ENCODE measurements at places on chromosomes 2 and 18. TPM values are rescaled to one million over a fixed set of nuclear protein-coding genes. Genes with fewer than 3 reads are reported as not detected.
A peak's percentile ranks its signal among the peaks of the same experiment; 100 is the strongest.

Gene ALPI
- total RNA-seq: not detected

Gene GALNT13
- total RNA-seq: 4.1 TPM

Gene CLIP4
- 24.1 TPM for total RNA-seq

Gene ADNP2
- total RNA-seq: 20.7 TPM

Gene FAP
- total RNA-seq: 167 TPM

Gene DSG4
- not detected for total RNA-seq

GRCh38 chr2:150944315-150944714 lies 317.3 kb downstream of the RBM43 start:
- DNase-seq: no peak
- no peaks in the 10 kb centered on the region for H3K4me1 ChIP-seq
- no peak overlapping the region for H3K27ac ChIP-seq
- H3K4me3 ChIP-seq: no peak overlapping the region
- H3K36me3 ChIP-seq: no peaks in the 10 kb centered on the region

GRCh38 chr2:52017646-52018235 lies 985.8 kb upstream of the NRXN1 start:
- no peaks in the 10 kb centered on the region for H3K4me1 ChIP-seq
- no peak overlapping the region for H3K27ac ChIP-seq
- H3K36me3 ChIP-seq: no peaks in the 10 kb centered on the region

GRCh38 chr2:1745171-1746023 lies 1.1 kb upstream of the PXDN start:
- no peak for DNase-seq
- peak overlapping the region; percentile 98 for H3K27ac ChIP-seq
- H3K4me1 ChIP-seq: no peaks in the 10 kb centered on the region
- H3K4me3 ChIP-seq: peak overlapping the region; percentile 52
- no peaks in the 10 kb centered on the region for H3K27me3 ChIP-seq

DNA sequence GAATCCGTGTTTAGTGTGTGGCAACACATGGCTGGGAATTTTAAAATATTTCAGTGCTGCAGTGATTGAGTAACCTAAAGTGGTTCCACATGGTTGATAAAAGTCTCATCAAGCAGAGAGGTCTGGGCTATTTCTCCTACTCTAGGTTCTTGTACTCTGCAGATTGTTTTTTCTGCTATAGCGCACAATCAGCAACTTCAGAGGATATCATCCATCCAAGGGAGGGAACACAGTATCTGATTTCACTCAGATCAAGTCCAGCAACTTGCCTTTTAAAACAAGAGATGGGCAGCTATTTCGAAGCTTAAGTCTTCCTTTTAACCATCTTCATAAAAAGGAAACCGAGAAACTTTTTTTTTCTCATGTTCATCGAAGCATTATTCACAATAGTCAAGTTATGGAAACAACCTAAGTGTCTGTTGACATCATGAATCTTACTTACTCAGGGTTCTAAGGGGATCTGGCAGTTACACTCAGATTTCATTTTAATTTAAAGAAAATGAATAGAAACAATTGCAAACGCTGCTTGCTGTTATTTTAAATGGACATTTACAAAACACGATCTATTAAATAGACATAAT lies 172.7 kb upstream of the TRIB2 start:
- no peak overlapping the region for H3K4me3 ChIP-seq
- H3K36me3 ChIP-seq: no peaks in the 10 kb centered on the region
- no peak for DNase-seq

GRCh38 chr2:42223067-42223854 lies 54.1 kb downstream of the EML4 start:
- H3K27ac ChIP-seq: peak overlapping the region; percentile 6
- H3K27me3 ChIP-seq: no peaks in the 10 kb centered on the region
- no peaks in the 10 kb centered on the region for H3K36me3 ChIP-seq

DNA sequence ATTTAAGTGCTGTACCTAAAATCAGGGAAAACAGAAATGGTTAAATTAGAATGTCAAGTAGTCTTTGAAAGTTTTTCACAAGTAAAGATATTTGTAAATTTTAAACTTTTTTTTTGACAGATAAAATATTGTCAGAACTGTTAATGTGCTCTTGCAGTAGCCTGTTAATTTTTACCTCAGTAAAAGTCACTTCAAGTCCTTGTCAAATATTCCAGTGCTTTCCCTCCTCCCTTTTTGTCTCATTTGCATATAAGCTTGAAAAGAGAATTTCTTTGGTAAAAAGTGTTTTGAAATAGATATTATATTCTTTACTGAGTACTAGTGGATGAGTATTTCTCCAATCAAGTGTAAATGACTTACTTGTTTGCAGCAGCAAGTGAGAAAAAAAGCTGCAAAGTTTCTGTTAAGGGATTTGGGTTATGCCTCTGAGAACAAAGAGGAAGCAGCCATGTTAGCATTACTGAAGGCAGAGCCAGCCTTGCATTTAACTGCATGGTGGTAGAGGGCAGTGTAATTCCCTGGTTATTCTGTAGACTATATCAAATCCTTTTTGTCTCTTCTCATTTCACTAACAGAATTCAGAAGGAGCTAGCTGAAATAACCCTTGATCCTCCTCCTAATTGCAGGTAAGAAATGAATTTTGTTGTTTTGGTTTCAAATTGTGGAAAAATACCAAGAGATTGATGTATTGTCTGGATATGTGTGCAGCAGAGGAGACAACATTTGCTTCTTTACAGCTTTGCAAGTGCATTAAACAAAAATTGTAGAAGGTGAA lies 3.2 kb downstream of the UBE2E3 start:
- H3K4me1 ChIP-seq: peaks cover 13% of the 10 kb centered on the region
- DNase-seq: no peak
- no peaks in the 10 kb centered on the region for H3K36me3 ChIP-seq
- H3K27me3 ChIP-seq: no peaks in the 10 kb centered on the region
- no peak overlapping the region for H3K4me3 ChIP-seq

- H3K27me3 ChIP-seq: no peaks in the 10 kb centered on the region
- peaks cover 4% of the 10 kb centered on the region for H3K4me1 ChIP-seq
- peak overlapping the region; percentile 94 for H3K27ac ChIP-seq
- peak overlapping the region; percentile 66 for H3K4me3 ChIP-seq
Observed at GRCh38 chr18:23133860-23134779, 1.2 kb upstream of the CABLES1 start.

- H3K27me3 ChIP-seq: no peaks in the 10 kb centered on the region
- H3K27ac ChIP-seq: no peak overlapping the region
- H3K36me3 ChIP-seq: no peaks in the 10 kb centered on the region
- no peak overlapping the region for H3K4me3 ChIP-seq
- no peak for DNase-seq
Observed at GRCh38 chr2:158142568-158143332, 41.1 kb downstream of the UPP2 start.

- no peak overlapping the region for H3K4me3 ChIP-seq
- H3K27me3 ChIP-seq: no peaks in the 10 kb centered on the region
- H3K27ac ChIP-seq: no peak overlapping the region
Observed at GRCh38 chr18:286515-287310, 18.9 kb upstream of the THOC1 start.

DNA sequence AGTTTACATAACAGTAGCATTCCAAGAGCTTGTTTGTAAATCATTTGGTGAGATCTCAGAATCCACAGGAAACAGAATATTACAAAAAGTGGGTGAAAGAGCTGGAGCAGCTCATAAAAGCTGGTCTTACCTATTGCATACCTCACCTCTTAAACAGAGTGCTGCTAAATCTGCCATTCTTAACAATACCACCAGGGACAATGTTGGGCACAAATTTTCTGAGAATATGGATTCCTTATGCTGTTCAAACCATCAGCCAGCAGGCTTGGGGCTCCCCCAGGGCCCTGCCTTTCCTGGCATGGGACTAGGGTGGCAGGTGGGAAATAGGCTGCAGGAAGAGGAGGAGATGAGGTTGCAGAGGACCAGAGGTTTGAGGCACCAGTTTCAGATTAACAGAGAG lies 55.6 kb downstream of the TGFA start:
- DNase-seq: no peak
- H3K4me3 ChIP-seq: no peak overlapping the region
- no peaks in the 10 kb centered on the region for H3K27me3 ChIP-seq
- H3K36me3 ChIP-seq: no peaks in the 10 kb centered on the region
- no peak overlapping the region for H3K27ac ChIP-seq
- H3K4me1 ChIP-seq: no peaks in the 10 kb centered on the region

DNA sequence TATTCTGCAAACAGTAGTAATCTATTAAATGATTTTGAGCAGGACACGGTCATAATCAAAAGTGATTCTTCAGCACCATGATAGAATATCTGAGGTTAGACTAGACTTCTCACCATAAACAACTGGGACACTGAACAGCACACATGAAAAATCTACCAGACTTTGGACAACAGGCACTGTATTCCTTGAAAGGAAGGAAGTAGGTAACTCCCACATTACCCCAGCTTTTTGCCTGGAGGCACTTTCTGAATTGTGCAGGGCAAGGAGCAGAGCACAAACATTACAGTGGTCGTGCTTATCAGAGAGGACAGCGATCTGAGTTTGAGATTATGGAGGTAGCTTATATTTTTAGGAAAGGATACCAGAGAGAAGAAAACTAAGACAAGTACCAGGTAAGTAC lies 25.3 kb upstream of the IL1RL1 start:
- H3K4me3 ChIP-seq: no peak overlapping the region
- H3K27me3 ChIP-seq: no peaks in the 10 kb centered on the region
- no peak overlapping the region for H3K27ac ChIP-seq
- H3K4me1 ChIP-seq: no peaks in the 10 kb centered on the region
- no peak for DNase-seq

GRCh38 chr2:120278901-120279300 lies 26.2 kb downstream of the RALB start:
- no peaks in the 10 kb centered on the region for H3K27me3 ChIP-seq
- DNase-seq: no peak
- H3K27ac ChIP-seq: no peak overlapping the region
- H3K36me3 ChIP-seq: no peaks in the 10 kb centered on the region
- no peak overlapping the region for H3K4me3 ChIP-seq

DNA sequence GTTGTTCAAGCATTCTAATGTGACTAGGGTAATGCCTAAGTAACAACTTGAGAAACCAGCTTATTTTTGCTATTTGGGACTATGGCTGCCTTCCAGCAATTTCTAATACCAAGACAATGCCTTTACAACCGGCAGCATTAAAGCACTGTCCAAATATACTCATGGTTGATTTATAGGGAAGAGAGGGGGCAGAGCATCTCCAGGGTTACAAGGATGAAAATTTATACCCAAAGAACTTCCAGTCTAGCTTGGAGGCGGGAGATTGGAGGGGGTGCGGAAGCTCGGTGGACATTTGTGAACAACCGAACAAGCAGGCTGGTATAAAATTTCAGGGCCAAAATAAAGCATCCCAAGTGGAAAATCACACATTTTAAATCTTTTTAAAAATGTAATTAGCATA lies 294.9 kb upstream of the STON1 start:
- no peaks in the 10 kb centered on the region for H3K4me1 ChIP-seq
- DNase-seq: no peak
- H3K27me3 ChIP-seq: no peaks in the 10 kb centered on the region
- H3K27ac ChIP-seq: no peak overlapping the region
- no peak overlapping the region for H3K4me3 ChIP-seq

DNA sequence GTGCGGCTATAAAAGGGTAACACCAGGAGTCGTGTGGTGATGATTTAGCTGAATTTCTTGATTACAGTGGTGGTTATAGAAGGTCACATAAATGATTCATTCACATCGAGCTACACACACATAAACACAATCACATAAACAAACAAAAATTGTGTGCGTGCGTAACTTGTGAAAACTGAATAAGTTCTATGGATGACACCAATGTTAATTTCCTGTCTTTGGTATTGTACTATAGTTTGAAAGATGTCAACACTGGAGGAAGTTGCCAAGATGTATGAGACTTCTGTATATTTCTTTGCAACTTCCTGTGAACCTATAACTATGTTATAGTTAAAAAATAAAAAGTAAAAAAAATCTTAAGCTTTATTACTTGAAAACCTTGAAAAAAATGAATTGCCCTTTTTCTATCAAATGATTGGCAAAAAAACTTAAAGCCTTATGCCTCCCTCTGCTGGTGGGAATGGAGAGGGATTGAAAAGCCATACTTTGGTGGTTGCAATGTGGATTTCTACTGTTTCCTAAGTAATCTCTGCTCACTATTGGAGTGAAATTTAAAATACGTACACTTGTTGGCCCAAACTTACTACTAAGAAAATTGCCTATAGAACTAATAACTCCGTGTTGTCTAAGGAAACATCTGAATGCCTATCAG lies 227.7 kb downstream of the RPIA start:
- H3K36me3 ChIP-seq: no peaks in the 10 kb centered on the region
- no peak overlapping the region for H3K4me3 ChIP-seq
- H3K4me1 ChIP-seq: no peaks in the 10 kb centered on the region
- no peak for DNase-seq
- H3K27ac ChIP-seq: no peak overlapping the region

GRCh38 chr18:71327850-71328249 lies 1039.0 kb downstream of the SOCS6 start:
- H3K27me3 ChIP-seq: no peaks in the 10 kb centered on the region
- no peak for DNase-seq
- H3K4me3 ChIP-seq: no peak overlapping the region
- H3K36me3 ChIP-seq: no peaks in the 10 kb centered on the region
- no peaks in the 10 kb centered on the region for H3K4me1 ChIP-seq

DNA sequence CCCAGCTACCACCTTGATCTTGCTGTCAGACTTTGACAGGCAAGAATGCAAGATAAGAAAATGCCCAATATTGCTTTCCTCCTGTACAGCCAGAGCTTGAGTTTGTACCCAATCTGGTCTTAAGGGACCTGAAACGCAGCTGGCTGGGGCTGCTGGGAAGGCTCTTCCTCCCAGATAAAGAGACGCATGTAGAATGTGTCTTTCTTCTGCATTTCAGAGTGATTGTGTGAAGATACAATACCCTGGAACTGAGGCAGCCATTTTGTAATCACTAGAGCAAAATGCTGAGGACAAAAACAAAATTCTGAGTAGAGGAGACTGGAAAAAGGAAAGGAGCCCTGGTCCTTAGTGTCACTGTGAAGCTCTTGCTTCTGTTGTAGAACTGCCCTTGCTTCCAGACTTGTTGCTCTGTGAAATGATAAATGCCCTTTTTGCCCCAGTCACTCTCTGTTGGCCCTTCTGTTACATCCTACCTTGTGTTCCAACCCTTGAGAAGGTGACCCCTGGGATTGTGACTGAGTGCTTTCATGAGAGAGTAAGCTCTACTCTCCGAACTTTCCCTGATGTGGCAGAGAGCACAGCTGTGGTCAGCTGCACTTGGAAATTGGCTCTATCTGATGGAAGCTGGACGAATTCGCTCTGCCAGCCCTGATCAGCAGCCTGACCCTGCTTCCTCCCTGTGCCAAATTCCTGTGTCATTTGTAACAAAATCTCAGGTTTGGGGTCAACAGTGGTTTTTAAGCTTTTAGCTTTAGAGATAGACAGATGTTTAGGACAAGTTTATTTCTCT lies 137.4 kb upstream of the RBMS1 start:
- no peak overlapping the region for H3K27ac ChIP-seq
- H3K36me3 ChIP-seq: no peaks in the 10 kb centered on the region
- H3K4me3 ChIP-seq: no peak overlapping the region
- no peak for DNase-seq
- no peaks in the 10 kb centered on the region for H3K4me1 ChIP-seq
